HT-29 (cell line): ENCODE measurements at places on chromosomes 1 and 21.

DNA sequence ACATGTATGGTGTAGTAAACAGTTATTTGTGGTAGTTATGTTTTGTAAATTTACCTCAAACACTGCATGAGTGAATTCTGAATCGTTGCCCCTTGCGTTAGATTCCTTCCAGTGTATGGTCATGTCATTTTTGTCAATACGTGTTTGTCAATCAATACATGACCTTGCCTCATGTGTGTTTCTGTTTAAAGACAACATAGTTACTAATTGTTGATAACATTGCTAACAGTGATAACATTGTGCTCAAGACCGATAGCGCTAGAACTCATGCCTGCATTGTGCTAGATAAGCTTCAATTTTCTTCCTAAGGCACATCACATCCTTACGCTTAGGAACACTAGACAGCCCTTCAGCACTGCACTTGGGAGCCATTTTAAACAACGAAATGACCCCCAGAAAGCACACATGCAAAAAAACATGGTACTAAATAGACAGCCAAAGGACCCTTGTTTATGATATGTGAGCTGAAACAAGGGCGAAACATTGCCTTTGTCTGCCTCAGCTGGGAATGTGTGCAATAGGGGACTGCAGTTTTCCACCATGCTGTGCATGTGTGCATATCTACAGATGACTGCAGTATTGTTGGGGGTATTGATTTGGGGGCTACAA lies 37.3 kb downstream of the MRPS6 start:
- no peak for DNase-seq

- DNase-seq: no peak
These were observed 8.7 kb upstream of the PPP1R8 start for GRCh38 chr1:27821761-27822315.

GRCh38 chr1:232704256-232704655 lies 74.3 kb upstream of the SIPA1L2 start:
- DNase-seq: no peak

- DNase-seq: no peak
These were observed at the start of gene CLEC20A for GRCh38 chr1:178496410-178497135. CLEC20A (minus strand) TSS chr1:178496964; CDS start chr1:178496939, 25 bp downstream.

DNA sequence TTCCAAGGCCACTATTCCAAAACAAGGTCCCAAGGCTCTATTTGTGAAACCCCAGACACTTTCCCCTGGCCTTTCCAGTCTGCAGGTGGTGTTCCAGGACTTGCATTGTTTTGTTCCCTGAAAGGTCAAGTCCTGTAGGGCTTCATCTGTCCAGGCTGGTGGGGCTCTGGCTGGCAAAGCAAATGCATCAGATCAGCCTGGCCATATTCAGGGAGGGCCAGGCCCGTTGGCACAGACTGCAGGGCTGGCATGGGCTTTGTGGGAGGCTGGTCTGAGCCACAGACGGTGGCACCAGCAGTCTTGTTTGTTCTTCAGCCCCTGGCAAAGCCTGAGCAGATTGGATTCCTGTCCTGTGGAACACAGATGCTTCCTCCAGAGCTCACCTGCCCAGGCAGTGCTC lies 93.0 kb downstream of the SPATA46 start:
- DNase-seq: no peak
